ENCODE measurements at places on chromosomes 3 and 15.

DNA sequence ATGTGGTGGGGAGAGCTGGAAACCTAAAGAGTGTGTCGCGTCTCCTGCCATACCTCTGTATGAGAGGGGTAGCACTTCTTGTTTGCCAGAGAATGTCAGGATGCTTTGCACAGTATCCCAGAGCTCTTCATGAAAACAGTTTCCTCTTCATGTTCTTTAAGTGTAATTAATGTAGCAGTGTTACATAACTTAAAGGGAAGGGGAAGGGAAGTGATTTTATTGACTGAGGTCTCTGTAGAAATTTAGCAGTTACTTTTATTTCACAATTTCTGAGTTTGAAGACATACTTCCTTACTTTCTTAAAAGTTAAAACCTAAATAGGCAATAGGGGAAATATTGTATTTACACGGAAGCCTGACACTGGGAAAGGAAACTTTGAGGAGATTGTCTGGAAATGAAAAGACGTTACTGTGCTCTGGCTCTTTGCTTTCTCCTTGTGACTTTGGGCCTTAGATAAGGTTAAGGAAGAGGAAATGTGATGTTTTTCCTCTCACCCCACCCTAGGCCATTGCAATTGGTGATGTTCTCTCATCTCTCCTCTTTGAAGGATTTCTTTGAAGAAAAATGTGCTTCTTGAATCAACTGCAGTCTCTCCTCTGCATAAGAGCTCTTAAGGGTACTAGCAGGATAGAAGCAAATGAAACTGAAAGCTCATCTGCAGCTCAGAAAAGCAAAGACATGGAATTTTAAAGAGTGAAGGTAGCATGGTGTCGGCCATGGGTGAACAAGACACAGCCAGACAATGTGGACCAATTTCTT is 6.0 kb downstream of the NXPE3 start:
- DNase-seq: no peak

DNA sequence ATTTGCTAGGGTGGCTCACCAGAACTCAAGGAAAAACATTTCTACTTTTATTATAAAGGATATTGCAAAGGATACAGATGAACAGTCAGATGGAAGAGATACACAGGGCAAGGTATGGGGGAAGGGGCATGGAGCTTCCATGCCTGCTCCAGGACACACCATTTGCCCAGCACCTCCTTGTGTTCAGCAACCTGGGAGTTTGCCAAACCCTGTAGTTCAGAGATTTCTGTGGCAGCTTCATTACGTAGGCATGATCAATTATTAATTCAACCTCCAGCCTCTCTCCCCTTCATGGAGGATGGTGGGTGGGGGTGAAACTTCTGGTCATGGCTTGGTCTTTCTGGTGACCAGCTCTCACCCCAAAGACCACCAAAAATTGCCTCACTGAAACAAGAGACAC is 353.9 kb upstream of the THBS1 start:
- no peak for DNase-seq

GRCh38 chr3:144162042-144162441 is 190.4 kb downstream of the DIPK2A start:
- no peak for DNase-seq

GRCh38 chr3:164460851-164461250 is 617.4 kb downstream of the SI start:
- DNase-seq: peak; percentile 5

DNA sequence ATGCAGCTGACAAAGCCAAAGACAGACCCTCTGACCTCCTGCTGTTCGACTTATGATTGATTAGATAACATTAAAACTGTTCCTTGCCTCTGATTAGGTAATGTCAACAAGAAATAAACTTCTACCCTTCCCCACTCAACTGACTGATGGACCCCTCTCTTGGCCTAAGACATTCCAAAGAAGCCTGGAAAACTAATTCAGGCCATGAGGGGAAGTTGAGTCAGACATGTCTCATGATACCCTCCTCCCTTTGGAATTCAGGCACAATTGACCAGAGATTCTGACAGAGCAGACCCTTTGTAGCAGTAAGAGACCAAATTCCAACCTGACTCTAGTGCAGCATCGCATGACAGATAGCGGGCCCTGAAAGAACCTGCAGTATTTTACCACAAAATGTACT is 354.5 kb downstream of the OCA2 start:
- no peak for DNase-seq
